Activated T-cell treated with anti-CD3 and anti-CD28 coated beads, Interleukin-2, amount 50 U/mL, for 4 hours (primary cell): ENCODE measurements at places on chromosomes 4 and X.

DNA sequence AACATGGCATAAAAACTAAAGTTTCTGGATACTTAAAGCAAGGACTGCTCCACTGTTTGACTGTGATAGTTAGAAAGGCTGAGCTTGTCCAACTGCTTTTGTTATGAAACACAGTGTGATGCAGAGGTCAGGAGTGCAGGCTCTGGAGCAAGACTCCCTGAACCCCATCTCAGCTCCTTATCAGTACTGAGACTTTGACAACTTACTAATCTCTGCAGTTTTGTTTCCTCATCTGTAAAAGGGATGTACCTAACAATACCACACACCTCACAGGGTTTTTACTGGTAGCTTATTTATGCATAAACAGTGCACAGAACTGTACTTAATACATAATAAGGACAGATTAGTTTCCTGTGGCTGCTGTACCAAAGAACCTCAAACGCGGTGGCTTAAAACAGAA lies 804.3 kb downstream of the FSTL5 start:
- no peak for DNase-seq

- DNase-seq, result no peak
Measured at GRCh38 chr4:77877771-77878565, 15.3 kb downstream of the MRPL1 start.

GRCh38 chrX:17549107-17549651 lies 174.2 kb downstream of the NHS start:
- DNase-seq, result no peak

- DNase-seq, result no peak
Measured at GRCh38 chr4:28755081-28755480, 1894.4 kb downstream of the STIM2 start.

DNA sequence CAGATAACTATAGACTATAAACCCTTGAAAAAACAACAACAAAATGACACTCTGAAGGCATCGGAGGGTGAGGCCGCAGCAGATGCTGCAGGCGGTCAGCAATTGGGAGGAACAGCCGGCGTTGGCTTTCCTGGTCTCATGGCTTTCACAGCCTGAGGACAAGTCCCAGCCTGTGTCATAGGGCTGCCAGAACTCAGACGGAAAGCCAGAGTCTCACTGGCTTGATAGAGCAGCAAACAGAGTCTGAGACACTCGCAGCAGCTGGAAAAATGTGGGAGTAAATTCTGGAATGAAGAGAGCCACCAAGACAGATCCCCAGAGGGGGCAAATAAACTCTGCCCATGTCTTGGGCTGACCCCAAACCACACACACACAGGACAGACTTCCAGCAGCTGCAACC lies 86.3 kb downstream of the PPP2R2C start:
- DNase-seq, result no peak

- no peak for DNase-seq
Measured at GRCh38 chrX:103747163-103747562, 29.5 kb upstream of the PLP1 start.

GRCh38 chr4:74197080-74197479 lies 39.2 kb downstream of the MTHFD2L start:
- no peak for DNase-seq

- DNase-seq, result no peak
Measured at GRCh38 chr4:7428261-7429068, 6.3 kb downstream of the PSAPL1 start.

GRCh38 chr4:41202820-41203568 lies 11.3 kb downstream of the APBB2 start:
- no peak for DNase-seq

DNA sequence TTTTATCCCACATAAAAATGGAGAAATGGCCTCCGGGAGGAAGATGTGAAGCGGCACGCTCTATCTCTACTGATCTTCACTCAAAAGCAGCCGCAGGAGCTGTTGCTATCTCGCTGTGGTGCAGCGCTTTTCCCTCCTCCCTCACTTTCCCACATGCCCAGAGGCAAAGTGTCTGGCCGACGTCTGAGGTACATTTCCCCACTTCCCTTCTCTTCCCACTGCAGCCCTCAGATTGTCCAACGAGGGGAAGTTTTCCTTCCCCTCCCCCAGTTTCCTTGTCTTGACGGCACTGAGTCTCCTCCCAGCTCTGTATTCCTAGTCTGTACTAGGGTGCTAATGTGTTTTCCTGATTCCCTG lies 660 bp upstream of the COL25A1 start:
- DNase-seq, result no peak

DNA sequence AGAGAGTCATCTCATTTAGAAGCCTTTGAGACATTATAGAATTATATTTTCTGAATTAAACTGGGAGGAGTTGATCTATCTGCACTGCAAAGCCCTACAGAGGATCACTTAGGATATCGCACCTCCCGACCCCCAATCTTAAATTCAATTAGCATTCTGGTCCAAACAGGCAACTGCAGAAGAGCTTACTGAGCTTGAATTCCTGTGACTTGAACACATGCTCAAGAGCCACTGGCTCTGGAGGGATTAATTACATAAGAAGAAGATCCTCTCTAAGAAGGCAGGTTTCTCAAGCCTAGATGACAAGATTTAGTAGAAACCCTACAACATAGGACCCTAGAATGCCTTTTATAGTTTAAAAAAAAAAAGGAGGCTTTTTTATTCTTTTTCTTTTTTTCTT lies 548.9 kb downstream of the ARAP2 start:
- no peak for DNase-seq

DNA sequence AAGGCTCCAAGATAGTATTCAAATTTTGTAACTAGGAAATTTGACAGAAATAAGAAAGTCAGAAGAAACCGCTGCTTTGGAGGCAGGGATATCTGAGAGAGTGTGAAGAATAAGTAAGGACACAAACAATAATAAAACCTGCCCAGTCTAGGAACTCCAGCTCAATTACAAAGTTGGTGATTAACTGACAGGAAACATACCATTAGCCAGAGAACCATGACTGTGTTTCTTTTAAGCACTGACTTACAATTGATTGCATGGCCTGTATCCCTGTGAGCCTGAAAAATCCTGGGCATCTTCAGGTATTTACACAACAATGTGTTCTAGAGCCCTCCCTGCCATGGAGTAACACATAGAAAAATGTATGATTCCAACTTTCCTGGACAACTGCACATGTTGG lies 127.4 kb downstream of the GRIA3 start:
- no peak for DNase-seq

DNA sequence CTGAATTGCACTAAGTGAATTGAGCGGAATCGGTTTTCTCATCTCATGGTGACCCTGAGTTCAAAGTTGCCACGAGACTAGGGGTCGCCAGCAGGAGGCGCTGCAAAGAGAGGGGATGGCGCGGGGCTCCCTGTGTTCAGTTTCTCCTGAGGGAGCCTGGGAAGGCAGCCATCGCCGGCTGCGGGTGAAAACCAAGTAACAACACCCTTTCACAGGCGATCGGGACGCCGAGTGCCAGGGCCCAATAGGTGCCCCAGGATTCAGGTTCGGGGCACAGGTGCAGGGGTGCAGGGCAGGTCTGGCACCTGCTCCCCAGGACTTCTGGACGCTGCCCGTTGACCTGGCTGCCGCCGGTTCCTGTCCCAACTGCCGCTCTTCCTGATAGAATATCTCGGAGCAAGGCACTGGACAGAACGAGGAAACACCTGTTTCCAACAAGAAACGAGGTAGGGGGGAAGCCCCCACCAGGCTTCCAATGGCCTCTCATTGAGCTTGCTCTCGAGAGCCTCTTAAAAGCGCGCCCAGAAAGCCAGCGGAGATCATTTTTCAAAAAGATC lies 1.1 kb upstream of the FGF16 start:
- DNase-seq, result no peak

GRCh38 chr4:8726344-8726851 lies 133.8 kb downstream of the CPZ start:
- DNase-seq, result no peak

DNA sequence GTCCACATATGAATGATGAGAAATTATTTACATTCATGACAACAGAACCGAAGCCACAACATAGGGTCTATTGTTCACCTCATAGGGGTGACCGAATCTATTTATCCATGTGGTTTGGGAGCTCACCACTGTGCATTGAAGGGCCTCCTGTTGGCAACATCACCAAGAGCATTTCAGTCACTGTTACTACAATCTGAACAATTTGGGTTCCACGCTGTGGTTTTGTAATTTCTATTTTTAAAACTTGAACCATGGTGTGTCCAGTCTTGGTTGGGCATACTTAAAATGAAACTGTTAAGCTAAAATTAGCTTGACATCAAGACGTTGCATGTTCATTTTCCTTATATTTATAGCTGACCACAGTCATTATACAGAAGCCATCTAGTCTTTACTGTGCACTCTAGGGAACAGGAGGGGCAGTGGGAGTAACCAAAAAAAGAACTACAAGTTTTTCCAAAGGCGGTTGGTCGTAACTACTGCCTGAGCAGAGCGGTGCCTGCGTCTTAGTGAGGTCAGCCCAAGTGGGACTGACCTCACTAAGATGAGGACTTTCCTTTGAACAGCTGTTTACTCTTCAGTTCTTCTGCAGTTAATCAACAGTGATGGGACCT lies 192.1 kb downstream of the SPRY1 start:
- no peak for DNase-seq

DNA sequence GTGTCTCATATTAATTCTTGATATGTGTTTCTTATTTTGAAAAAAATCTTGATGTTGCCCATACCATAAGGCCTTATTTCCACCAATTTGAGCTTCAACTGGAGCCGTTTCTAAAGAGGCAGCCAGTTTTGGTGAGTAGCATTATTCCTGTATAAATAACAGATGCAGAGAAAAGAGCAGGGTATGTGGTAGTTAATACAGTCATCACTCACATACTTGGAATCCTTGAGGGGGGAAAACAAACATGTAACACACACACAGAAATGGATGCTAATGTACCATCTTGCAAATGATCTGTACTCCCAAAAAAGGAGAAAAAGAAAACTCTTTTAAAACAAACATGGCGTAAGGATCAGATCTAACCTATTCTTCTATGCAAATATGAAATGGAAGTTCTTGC lies 389.7 kb downstream of the GPM6A start:
- no peak for DNase-seq

- no peak for DNase-seq
Measured at GRCh38 chrX:137025930-137026329, 7.9 kb downstream of the GPR101 start.

GRCh38 chr4:89247951-89248350 lies 59.6 kb downstream of the GPRIN3 start:
- no peak for DNase-seq
